Activated naive CD4-positive, alpha-beta T cell (primary cell): ENCODE measurements at places on chromosomes 13 and 19.

DNA sequence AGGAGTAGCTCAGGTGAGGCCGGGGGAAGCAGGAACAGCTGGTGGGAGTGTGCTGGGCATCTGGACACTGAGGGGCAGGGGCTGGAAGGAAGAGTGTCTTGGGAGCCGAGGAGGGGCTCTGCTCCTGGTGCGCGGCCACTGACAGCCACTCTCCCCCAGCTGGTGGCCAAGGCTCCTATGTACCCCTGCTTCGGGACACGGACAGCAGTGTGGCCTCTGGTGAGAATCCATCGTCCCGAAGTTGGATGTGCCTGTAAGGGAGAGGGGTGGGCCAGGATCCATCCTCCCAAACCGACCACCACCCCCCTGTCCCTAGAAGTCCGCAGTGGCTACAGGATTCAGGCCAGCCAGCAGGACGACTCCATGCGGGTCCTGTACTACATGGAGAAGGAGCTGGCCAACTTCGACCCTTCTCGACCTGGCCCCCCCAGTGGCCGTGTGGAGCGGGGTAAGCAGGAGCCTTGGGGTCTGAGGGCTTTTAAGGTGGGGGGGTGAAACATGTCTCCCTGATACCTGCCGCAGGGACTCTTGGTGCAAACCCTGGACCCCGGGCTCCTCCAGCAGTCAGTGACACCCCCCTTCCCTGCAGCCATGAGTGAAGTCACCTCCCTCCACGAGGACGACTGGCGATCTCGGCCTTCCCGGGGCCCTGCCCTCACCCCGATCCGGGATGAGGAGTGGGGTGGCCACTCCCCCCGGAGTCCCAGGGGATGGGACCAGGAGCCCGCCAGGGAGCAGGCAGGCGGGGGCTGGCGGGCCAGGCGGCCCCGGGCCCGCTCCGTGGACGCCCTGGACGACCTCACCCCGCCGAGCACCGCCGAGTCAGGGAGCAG, 2.0 kb upstream of the USF2 start:
- no peak for DNase-seq

DNA sequence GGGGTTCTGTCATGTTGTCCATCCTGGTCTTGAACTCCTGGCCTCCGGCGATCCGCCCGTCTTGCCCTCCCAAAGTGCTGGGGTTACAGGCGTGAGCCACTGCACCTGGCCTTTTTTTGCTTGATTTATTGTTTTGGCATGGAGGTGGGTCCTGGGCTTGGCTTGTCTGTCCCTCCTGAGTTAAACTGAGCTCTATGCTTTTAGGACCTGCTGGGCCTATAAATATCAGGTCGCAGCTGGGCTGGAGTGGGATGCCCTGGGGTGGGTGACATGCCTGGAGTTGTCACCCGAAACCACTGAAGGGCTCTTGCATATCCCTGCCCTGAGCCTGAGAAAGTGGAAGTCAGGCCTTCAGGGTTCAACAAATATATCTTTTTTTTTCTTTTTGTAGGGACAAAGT, 5.5 kb downstream of the ARRDC5 start:
- no peak for DNase-seq

DNA sequence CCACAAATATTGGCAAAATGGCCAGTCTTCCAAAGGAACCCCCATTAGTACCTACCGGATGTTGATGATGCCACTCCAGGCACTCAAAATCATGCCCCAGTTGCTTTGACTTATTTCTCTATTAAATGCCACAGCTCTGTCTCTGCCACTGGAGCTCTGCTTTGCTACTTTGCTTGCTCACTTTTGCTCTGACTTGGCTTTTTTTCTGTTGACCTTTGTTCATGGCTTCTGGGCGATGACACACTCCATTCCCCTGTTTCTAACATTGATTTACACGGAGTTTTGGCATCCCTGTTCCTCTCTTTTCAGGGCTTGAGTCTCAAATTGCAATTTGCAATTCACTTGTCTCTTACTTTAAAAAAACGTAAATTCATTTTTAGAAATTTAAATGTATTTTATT, 217.1 kb upstream of the SPRY2 start:
- no peak for DNase-seq

DNA sequence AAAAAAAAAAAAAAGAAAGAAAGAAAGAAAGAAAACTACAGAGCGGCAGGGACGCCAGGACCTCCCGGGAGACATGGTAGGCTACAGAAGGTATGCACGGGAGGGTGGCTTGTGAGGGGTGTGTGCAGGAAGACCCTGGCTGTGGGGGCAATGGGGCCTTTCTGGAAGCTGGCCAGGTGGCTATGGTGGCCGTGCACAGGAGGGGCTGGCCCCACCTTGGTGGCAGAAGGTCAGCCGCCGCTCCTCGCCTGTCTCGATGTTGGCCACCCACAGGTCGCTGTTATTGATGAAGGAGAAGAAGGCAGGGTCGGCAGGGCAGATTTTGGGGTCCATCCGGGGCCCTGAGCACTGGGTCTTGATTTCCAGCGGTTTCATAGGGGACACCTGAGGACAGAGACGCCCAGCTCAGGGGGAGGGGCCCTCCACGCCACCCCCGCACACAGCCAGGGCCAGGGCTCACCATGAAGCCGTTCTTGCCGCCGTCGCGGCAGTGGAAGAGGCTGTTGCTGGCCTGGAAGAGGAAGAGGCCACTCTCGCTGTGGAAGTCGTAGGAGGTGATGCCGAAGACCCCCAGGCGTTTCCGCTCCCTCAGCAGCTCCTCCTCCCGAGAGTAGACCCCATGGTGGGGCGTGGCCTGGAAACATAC, 19.8 kb downstream of the DPP9 start:
- no peak for DNase-seq

DNA sequence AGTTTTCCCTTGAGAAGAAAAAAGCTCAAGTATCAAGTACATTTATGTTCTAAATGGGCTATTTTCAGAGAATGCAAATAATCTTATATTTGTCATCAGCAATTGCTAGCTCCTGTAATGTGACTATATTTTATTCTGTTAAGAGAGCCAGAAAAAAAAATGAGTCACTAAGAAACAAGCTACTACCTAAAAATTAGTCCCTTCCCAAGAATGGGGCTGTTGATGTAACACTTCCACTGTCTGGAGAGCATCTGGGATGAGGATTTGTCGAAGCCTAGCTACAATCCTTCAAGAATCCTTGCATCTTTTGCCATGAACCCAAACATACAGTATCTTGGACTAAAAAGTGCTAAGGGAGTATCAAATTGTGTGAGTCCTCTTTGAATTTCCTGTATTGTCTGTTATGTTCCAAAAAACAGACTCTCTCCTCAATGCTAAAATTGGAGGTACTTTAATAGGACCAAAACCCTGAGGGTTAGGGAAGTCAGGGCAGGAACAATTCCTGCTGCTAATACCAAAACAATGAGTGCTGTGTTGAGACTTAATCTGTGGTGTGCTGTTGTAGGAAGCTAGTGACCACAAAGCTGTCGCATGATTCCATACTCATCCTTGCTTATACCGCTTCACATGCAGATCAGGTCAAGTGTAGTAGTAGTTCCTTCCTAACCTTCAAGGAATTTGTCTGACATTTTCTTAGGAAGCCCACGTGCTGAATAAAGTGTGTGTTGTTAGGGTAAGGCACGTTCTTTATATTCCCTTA, 4.9 kb upstream of the ZC3H13 start:
- no peak for DNase-seq
